ENCODE measurements at places on chromosomes 5 and 9. TPM values are rescaled to one million over a fixed set of nuclear protein-coding genes. Genes with fewer than 3 reads are reported as not detected.

LECT2 gene
- total RNA-seq: not detected

AOPEP gene
- 11.1 TPM for total RNA-seq

ZFP2 gene
- total RNA-seq: 0.39 TPM

SNAPC3 gene
- 22.2 TPM for total RNA-seq

SHISAL2B gene
- not detected for total RNA-seq

STPG3 gene
- total RNA-seq: not detected

ZFP62 gene
- 8.0 TPM for total RNA-seq

SLC22A4 gene
- 3.4 TPM for total RNA-seq

PCDHB8 gene
- total RNA-seq: not detected

LIX1 gene
- total RNA-seq: not detected

TAF1L gene
- total RNA-seq: not detected

SGCD gene
- 7.0 TPM for total RNA-seq

FAM163B gene
- total RNA-seq: 2.2 TPM

IGIP gene
- total RNA-seq: 2.1 TPM

NLN gene
- total RNA-seq: 18.6 TPM

OR1J2 gene
- total RNA-seq: not detected
